ENCODE measurements at places on chromosomes 12 and 14. TPM values are rescaled to one million over a fixed set of nuclear protein-coding genes. Genes with fewer than 3 reads are reported as not detected.

DNA sequence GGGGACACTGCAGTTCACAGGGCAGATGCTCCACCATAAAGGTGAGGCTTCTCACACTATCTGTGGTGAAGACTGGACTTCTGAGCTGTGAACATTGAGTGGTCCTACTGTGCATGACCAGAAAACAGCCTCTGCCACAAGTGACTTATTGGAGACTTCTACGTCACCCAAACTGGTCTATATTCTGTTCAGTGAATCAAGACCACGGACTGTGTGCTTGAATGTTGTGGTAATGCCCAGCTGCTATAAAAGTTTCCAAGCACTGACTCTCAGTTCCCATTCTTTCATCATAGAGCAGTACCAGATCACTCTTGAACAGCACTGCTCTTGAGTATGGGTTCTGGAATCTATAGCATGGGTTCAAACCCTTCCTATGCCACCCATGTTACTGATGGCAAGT, 4.8 kb upstream of the PLEK2 start:
- DNase-seq = no peak

DNA sequence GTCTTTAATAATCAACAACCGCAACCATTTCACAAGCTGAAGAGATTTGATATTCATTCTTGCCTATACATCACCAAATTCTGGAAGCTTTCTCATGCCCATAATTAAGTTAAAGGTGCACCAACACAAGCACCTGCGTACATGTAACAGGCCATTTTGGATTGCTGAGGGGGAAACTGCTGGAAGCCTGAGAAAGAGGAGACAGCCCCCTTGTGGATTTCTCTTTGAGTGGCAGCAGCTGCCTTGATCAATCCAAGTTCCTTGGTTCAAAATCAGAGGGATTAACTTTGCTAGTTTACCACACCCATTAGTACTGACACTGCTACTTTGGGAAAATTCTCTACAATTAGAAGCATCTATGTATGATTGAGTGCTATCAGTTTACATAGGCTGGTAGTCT, 321.1 kb downstream of the NOVA1 start:
- no peak for DNase-seq

DNA sequence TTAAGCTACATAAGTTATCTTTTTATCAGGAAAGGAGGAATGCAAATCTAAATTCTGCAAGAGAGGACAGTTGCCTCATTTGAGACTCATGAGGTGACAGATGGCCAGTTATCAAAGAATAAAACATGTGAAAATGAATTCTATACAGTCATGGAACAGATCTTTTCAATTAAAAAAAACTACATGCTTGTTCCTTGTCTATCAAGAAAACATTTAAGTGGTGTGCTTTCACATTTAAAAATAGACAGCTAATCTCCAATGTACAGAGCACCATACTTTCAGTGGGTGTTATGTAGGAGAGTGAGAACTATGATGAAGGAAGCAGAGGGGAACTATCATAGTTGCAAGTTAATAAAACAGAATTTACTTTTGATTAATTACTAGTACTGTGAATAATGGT, 76.7 kb upstream of the TTC7B start:
- DNase-seq = no peak

DNA sequence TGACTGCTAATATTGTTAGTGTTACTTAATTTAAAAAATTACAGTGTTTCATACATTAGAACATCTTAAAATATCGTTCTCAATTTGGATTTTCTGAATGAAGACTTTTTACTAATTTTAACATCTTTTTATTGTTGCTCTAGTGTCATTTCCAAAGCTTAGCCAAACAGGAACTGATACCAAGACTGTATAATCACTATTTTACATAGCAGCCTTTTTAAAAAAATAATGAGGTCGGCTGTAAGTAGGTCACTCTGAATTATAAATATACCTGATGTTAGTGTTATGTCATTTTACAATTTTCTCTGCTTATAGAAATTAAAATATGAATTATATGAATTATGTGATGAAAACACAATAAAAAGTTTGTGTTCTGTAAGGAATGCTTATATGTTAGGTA, 321.5 kb downstream of the TMEM117 start:
- DNase-seq = no peak

MYH7 gene
- 1.2 TPM for total RNA-seq

- DNase-seq = no peak
These were observed 269.8 kb downstream of the ATP23 start for GRCh38 chr12:58211211-58211610.

DNA sequence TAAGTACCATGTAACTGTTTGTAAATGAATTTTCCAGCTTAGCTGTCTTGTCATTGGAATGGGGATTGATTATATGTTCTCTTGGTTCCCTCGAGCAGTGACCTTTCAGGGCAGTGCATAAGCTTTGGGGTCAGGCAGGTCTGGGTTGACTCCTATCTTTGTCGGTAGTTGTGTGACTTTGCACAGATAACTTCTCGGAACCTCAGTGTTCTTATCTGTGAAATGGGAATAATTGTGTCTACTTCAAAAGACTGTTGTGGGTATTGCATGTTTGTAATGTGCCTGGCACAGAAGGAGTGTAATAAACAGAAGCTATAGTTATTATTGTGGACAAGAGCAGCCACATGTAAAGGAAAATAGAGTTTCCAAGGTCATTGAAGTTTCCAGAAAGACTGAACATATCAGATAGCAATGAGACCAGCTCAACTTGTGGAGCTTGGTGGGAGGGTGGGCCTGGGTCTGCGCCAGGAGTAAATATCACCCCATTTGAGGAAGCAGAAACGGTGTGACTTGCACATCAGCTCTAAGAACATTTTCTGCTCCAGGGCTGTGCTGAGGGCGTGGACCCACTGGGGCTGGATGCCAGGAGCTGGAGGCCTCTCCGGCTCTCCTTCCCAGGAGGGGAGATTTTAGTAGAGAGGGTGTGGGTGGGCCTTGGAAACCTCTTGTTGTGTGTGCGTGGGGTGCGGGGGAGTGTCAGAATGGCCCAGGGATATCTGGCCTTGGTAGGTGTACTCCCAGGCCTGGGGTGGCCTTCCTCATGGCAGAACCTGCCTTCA, 19.7 kb downstream of the FOS start:
- DNase-seq = no peak

PARPBP gene
- total RNA-seq = 7.1 TPM

EID3 gene
- 5.3 TPM for total RNA-seq

PTHLH gene
- 8.2 TPM for total RNA-seq

DAD1 gene
- total RNA-seq = 299 TPM

- DNase-seq = no peak
These were observed 16.7 kb downstream of the ARG2 start for GRCh38 chr14:67636361-67636919.

DNA sequence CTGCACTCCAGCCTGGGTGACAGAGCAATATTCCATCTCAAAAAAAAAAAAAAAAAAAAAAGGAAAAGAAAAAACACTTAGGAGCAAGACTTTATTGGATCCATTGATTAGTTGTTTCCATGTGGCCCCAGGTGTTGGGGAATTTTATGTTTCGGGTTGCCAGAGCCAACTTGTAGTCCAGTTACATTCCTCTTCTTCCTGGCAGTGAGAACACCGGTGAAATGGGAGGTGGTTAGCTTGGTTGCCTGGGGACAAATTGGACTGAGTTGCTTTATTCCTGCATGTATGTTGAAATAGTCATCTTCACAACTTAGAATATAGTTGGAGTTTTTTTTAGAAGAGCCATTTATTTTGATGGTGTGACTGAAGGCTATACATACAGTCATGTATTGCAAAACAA, 12.6 kb downstream of the RCOR1 start:
- no peak for DNase-seq

DNA sequence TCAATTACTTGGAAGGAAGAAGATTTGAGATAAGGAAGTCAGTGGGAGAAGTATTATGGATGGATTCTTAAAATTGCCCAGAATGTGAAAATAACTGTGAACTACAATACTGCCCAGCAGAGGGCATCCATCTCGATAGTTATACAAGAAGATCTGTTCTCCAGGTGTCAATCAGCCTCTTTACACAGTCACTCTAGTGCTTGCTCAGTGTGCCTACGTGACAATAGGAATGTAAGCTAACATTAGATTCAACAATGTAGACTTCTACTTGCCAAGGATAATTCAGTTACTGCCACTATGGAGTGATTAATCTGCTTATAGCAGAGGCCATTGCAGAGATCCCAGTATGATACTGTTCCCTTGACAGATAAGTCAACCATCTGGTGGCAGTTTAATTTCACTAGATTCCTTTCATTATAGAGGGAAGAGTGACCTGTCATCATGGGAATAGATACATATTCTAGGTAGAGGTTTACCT, 10.6 kb upstream of the MAP4K5 start:
- no peak for DNase-seq

DENR gene
- 44.2 TPM for total RNA-seq

DNA sequence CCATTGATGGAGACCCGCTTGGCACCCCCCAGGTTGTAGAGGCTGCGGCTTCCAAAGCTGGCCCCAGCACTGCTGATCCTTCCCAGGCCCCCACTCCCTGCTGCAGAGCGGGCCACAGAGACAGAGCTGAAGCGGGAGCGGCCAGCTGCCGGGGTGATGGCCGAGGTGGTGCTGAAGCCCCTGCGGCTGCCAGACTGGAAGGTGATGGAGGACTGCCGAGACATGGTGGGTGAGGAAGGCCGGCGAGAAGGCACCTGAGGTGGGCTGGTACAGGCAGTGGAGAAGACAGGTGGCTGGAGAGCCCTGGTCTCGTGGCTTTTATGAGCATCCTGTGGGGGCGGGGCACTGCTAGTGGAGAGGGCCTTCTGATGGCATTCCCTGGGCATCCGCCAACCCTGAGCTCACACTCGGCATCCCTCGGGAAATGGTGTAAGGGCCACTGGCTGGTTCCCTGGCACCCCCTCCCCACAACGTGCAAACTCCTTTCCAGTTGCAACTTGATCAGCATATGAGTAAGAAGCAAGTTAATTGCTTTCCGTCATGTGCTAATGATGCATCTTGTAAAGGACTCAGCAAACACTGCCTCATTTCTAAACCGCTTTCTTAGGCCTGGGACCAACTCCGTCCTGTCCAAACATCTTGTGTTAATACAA, at the start of gene KRT75:
KRT75 (minus strand) TSS at position 291 of the 653 bp plus-strand sequence; CDS start at position 224, 67 bp downstream.
- peak; percentile 7 for DNase-seq

DNA sequence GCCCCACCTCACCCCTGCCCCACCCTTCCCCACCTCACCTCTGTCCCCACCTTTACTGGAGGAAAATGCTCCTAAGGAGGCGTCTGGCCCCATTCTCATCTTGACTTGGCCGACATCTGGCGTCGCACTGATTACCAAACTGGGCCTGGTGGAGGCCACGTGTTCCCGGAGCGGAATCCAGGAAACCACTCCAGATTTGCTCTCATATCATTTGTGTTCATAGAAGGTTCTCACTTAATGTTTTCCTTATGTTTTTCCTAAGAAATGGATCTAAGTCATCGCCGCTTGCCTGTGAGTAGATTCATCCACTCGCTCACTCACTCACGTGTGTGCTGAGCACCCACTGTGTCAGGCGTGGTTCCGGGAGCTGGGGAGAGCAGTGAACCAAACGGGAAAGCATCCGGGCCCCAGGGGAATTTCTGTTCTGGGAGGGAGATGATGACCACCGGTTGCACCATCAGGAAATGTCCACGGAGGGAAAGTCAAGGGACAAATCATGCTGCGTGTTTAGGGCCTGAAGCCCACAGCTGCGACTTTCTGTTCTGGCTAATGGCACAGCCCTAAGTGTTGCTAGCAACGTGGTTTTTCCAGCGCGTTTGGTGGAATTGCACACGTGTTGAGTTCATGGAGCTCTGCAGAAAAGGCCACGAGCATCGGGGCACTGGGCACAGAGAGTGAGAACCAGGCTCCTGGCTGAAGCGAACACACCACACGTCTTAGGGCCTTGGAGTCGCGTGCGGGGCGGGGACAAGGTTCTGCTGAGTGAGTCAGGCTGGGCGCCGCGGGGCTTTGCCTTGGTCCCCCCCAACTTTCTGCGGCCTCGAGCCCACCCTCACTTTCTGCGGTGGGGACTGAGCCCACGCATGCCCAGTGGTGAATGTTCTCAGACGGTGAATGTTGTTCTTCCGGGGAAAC, 57.7 kb downstream of the ADGRD1 start:
- DNase-seq = no peak

DYRK2 gene
- total RNA-seq = 19.4 TPM

PIK3C2G gene
- 0.22 TPM for total RNA-seq

DNA sequence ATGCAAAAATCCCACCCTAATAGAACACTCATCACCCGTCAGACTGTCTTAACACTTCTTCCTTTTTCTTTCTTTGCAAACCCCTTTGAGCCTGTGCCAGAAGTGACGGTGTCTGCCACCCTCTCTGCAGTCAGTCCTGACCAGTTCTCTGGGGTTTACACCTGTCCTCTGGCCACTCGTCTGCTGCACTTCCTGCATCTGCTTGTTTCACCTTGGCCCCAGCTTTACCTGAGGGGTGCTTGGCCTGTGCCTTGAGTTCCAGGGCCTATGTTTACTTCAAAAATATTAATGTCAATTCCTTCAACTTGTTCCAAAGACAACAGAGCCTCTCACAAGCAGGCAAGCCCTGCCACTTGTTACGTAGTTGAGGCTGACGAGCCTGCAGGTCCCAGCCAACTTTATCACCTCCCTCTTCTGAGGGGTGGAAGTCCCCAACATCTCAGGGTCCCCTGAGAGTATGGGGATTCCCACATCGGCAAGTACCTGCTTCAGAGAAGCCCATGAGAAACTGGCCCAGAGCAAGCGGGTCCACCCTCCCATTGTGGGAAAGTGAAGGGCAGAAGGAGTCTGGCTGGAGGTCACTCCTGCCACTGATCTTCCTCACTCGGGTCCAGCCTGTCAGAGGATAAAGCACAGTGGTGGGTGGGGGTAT, 205.4 kb downstream of the DAD1 start:
- DNase-seq = no peak

- no peak for DNase-seq
These were observed 67.8 kb upstream of the TBX5 start for GRCh38 chr12:114473717-114474116.

GRCh38 chr12:4320497-4320852, 538 bp upstream of the TIGAR start:
- DNase-seq = no peak

RAD51B gene
- 21.2 TPM for total RNA-seq

DNA sequence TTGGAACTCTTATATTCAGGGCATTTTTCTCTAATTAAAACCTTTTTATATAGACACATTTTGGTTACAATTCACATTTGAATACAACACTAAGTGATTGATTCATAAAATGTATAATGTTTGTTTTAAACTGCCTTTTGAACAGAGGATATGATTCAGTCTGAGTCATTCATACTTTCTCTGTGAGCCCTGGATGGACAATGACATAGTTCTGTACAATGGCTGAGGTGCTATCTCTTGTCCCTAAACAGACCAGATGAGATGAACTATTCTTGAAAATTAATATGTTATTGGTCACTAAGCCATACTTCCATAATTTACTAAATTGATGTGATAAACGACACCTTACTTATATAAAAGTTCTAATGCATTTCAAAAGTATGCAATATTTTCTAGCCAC, 199.7 kb upstream of the ATXN7L3B start:
- no peak for DNase-seq

Measured in spinal cord (tissue), 10 donors.